SK-N-DZ (cell line): ENCODE measurements at places on chromosomes 12 and 14.

- DNase-seq: no peak
Measured at GRCh38 chr14:51784466-51784865, 75.9 kb upstream of the GNG2 start.

- no peak for DNase-seq
Measured at GRCh38 chr14:23409475-23409874, 1.4 kb upstream of the MYH6 start.

- no peak for DNase-seq
Measured at GRCh38 chr14:80523518-80524117, 312.3 kb upstream of the DIO2 start.

DNA sequence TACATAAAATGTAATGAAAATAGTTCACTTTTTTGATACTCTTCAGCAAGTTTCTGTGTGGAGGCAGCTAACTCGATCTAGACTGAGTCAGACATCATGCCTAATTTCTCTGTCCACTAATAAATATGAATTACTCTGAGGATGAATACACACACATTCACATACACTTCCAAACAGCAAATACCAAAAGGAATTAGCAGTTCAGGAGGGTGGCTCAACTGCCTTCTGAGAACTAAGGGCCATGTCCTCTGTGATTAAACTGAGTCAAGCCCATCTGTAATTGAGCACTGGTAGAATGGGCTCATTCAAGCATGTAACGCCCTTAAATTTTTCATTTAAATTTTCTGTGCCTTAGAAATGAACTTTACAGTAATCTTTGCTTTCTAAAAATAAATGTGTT lies 242.5 kb downstream of the AKAP6 start:
- no peak for DNase-seq

DNA sequence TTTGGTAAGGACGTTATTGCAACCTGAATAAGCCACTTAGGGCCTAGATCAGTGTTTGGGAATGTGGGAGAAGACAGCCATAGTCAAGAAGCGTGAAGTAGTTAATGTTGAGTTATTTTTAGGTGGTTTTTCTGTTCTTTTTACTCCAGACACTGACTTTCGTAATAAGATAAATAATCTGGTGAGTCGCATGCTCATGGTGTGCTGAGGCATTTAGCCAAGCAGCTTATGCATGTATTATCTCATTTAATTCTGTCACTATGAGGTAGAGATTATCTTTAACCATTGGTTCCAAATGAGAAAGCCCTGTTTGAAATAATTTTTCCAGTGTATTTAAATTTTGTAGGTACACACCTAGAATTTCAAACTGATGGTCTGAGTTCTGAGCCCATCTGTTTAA lies 67.3 kb downstream of the RCOR1 start:
- DNase-seq: no peak
